ENCODE measurements at places on chromosomes 16 and 17. TPM values are rescaled to one million over a fixed set of nuclear protein-coding genes. Genes with fewer than 3 reads are reported as not detected.

- no peak for DNase-seq
Measured at GRCh38 chr17:71828182-71828596, 292.6 kb upstream of the SOX9 start.

DNA sequence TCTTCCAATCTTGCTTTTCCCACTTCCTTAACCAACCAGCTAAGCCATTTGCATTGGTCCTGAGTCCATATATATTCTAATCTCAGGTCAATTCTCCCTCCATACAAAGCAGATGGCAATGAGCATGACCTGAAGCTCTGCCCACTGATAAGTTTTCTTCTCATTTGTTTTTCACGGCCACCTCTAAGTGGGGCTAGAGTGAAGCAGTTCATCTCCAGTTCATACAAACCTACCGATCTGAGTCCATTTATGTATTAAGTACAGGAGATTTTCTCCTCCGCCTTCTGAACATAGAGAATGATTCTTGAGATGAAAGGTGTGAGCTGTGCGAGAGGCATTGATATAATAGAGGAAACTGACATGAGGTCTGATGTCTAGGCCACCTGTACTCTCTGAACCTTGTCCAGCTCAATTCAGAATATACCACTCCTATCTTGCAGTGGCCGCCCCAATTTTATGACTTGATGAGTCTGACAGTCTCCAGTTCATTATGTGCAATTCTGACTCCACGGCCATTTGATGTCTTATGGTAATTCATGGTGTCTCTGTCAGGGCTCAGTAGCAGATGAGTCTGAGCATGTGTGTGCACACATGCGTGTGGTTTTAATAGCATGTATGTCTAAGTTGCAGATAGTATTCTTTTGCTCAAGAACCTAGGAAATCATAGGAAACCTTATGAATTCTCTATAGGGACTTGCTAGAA is 329.8 kb downstream of the PMP22 start:
- no peak for DNase-seq

DNA sequence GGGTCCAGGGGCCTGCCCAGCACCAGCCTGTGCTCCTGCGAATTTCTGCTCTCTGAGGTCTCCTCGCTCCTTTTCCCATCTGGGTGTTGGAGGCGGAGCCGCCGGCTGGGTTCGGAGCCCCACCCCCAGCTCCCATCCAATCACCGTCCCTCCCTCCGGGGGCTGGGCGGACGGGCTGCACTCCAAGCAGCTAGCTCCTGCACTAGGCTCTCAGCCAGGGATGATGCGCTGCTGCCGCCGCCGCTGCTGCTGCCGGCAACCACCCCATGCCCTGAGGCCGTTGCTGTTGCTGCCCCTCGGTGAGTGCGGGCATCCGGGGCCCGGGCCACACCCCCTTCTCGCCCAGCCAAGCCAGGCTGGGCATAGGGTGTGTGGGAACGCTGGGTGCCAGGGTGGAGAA is at the start of gene NRN1L:
Gene NRN1L (plus strand): TSS at position 202 of the 400 bp plus-strand sequence. CDS start 19 bp downstream, at position 221.
- peak; percentile 93 for DNase-seq

DNA sequence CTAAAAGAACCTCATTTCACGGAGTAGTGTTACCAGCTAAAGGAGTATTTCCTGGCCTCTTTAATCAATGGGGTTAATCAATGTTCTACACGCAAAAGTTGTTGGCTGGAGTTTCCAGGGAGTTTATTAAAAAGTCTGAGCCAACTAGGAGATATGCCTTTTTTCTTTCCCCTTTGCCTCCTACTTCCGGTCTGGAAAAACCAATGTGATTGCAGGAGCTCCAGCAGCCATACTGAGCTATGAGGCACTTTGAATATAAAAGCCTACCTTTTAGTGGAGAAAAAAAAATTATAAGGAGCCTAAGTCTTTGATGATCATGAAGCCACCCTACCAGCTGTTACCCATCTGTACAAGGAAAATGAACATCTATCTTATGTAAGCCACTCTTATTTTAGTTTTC is 17.9 kb upstream of the ERCC4 start:
- no peak for DNase-seq

DNA sequence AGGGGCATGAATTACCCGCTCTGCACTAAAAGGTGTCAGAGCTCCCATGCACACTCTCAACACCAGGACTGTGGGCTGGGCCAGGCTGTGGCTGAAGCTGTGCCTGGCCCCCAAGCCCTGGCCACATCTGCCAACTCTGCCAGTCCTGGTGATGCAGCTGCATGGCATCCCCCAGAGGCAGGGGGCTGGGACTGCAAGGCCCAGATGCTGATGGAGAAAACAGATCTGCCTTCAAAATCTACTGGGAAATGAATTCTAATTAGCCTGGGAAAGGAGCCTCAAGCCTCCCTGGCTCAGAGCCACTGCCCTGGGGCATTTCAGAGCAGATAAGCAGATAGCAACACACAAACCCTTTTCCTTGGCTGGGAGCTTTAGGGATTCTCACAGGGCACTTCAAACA is 3.4 kb downstream of the CHST6 start:
- peak; percentile 51 for DNase-seq

GRCh38 chr17:62805234-62805633 is 2.9 kb downstream of the MARCHF10 start:
- no peak for DNase-seq

GRCh38 chr17:40453881-40454612 is 10.8 kb downstream of the IGFBP4 start:
- DNase-seq = no peak

- no peak for DNase-seq
Measured at GRCh38 chr16:28289048-28289447, 3.3 kb upstream of the SBK1 start.

GRCh38 chr17:36463916-36464764 is 22.3 kb upstream of the ZNHIT3 start:
- peak; percentile 86 for DNase-seq

DNA sequence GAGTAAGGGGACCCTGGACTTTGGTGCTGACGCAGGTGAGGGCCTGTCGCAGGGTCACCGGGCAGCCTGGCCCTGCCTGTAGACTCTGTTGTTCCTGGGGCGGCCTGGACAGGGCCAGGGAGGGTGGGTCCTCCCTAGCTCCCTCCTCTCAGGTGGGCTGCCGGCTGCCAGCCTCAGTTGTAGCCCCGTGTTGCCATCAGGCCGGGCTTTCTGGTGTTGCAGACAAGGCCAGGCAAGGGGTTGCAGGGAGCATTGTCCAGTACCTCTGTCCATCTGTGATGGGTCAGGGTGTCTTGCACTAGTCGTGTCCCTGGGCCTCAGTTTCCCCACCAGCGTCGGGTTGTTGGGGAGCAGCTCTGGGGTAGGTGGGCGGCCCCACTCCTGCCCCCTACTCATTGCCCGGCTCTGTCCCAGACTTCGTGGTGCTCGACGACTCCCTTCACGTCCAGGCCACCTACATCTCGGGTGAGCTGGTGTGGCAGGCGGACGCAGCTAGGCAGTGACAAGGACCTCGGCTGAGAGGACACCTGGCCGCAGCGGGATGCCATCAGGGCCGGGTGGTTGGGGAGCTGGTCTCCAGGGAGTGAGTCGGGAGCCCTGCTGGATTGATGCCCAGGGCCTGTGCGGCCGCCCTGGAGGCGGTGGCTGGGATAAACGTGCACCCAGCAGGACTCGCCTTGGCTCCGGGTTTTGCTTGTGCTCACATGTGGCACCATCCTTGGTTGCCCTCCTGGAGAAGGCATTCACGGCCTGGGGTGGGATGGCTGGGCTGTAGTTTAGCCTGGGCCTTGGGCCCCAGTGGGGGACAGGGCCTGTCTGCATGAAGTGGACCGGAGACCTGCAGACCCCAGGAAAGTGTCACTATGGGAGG is 1.9 kb downstream of the CEMP1 start:
- peak; percentile 19 for DNase-seq

DNA sequence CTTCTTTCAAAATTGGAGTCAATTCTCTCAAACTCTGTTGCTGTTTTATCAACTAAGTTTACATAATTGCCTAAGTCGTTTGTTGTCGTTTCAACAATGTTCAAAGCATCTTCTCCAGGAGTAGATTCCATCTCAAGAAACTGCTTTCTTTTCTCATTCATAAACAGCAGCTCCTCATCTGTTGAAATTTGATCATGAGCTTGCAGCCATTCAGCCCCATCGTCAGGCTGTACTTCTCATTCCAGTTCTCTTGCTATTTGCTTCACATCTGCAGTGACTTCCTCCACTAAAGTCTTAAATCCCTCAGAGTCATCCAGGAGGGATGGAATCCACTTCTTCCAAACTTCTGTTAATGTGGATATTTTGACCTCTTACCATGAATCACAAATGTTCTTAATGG is 230.6 kb downstream of the IRF8 start:
- no peak for DNase-seq

DNA sequence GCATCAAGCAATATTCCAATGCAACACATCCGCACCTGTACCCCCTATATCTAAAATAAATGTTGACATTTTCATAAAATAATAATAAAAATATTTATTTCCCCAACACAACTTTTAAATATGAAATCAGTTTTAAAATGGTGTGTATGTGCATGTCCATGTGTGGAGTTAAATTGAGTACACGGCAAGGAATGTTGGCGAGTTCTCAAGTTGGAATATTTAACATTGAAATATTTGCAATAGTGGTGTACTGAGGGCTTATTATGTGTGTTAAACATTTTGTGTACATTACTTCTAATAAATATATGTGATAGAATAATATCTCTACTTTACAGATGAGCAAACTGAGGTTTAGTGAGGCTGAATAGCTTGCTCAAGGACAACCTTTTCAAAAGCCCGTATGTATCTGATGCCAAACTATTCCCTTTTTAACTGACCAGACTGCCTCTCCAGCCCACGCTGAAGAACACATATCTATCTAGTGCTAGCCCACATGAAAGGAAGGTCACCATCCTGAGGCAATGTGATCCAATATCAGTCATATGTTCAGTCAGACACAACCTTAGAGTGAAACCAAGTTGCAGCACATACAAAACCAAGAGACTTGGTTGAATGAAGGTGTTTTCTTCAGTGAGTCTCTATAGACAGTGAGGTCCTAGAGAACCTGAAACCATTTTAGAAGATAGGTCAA is 192.2 kb upstream of the CDH11 start:
- no peak for DNase-seq

GRCh38 chr17:72705905-72706395 is 386.5 kb downstream of the SLC39A11 start:
- no peak for DNase-seq

GRCh38 chr17:55757659-55758058 is 6.8 kb downstream of the PCTP start:
- DNase-seq = no peak

- DNase-seq = no peak
Measured at GRCh38 chr17:66414561-66415175, 112.3 kb downstream of the PRKCA start.

GRCh38 chr16:50909831-50910735 is 168.2 kb downstream of the CYLD start:
- no peak for DNase-seq

- no peak for DNase-seq
Measured at GRCh38 chr16:50485232-50485631, 63.0 kb upstream of the NKD1 start.

GRCh38 chr16:79836144-79836543 is 235.6 kb upstream of the MAF start:
- DNase-seq = no peak

DNA sequence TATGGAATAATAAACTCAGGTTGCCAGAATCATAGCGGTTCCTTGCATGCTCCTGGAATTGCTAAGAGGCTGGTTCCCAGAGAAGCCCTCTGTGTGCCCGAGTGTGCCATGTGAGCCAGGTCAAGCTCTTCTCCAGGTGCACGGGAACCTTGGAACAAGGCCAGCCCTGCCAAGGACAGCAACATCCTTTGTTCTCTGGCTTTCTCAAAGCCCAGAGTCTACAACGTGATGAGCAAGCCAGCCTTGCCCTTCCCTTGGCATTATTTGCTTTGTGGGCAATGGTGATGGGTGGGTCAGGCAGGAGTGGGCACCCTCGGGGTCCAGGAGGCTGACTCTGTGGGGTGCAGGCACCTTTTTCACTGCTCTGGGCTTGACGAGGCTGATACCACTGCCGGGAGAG is 14.2 kb upstream of the SEC14L1 start:
- DNase-seq = no peak

GRCh38 chr17:36921095-36921851 is 16.0 kb upstream of the LHX1 start:
- no peak for DNase-seq

DNA sequence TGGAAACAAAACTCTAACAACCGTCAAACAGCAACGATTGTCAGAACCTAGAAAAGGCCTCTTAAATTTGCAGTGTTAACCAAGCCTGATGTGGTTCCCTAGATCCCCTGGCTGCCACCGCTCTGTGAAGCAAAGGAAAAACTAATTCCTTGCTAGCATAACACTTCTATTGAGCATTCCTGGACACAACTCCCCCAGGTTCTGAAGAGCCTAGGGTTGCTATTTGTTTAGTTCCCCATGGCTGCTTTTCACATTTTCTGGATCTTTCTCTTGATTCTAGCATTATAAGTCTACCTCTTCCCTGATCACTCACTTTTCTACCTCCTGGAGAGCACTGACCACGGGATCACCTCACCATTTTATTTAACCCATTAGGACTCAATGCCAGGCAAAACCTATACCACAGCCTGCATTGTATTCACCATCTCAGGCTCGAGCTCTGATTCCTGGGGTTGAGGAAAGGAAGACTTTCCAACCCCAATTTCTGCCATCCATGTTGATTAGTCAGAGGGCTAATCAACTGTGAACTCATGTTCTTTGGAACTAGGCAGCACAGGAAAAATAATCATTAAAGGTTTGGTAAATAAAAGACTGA is 692 bp upstream of the KCNJ16 start:
- DNase-seq = no peak

- no peak for DNase-seq
Measured at GRCh38 chr16:88430185-88430523, 22.9 kb upstream of the ZFPM1 start.

GRCh38 chr17:65515512-65515911 is 45.9 kb downstream of the AXIN2 start:
- DNase-seq = no peak

GRCh38 chr16:87966064-87966645 is 14.9 kb downstream of the BANP start:
- no peak for DNase-seq

The IGSF6 gene
- total RNA-seq = 8.4 TPM

The CACNG1 gene
- 2.5 TPM for total RNA-seq

The ZNF19 gene
- 5.5 TPM for total RNA-seq

The HOXB4 gene
- total RNA-seq = 7.8 TPM

The DNAH9 gene
- total RNA-seq = 1.9 TPM

The RHBDL1 gene
- total RNA-seq = 3.6 TPM

The TMEM204 gene
- 11.4 TPM for total RNA-seq

The CLEC18A gene
- 1.0 TPM for total RNA-seq

The FMNL1 gene
- total RNA-seq = 13.9 TPM

The LDHD gene
- 26.1 TPM for total RNA-seq

The USP31 gene
- total RNA-seq = 7.7 TPM

The KRTAP4-6 gene
- not detected for total RNA-seq

The TP53TG3B gene
- total RNA-seq = not detected

Data from adrenal gland (tissue), 19 donors.